ENCODE measurements at places on chromosomes 7 and 10. TPM values are rescaled to one million over a fixed set of nuclear protein-coding genes. Genes with fewer than 3 reads are reported as not detected.

CALML3 gene
- not detected for total RNA-seq

TNS3 gene
- 31.9 TPM for total RNA-seq

SPDYE5 gene
- total RNA-seq = 0.11 TPM

IDI2 gene
- not detected for total RNA-seq

FBXO24 gene
- 3.8 TPM for total RNA-seq

IFIT3 gene
- 6.6 TPM for total RNA-seq

TMEM236 gene
- total RNA-seq = not detected

ZDHHC6 gene
- total RNA-seq = 15.8 TPM

TRIM50 gene
- not detected for total RNA-seq

ADAP1 gene
- 5.7 TPM for total RNA-seq

CC2D2B gene
- total RNA-seq = not detected

LIPJ gene
- total RNA-seq = not detected

PTPRZ1 gene
- total RNA-seq = 3.6 TPM

TAC1 gene
- total RNA-seq = 2.7 TPM

AMZ1 gene
- total RNA-seq = 0.50 TPM

DOCK1 gene
- 40.7 TPM for total RNA-seq

FOXP2 gene
- 1.2 TPM for total RNA-seq

CPVL gene
- 12.3 TPM for total RNA-seq

R3HCC1L gene
- 14.9 TPM for total RNA-seq

LRRC17 gene
- 5.0 TPM for total RNA-seq

SLC18A3 gene
- not detected for total RNA-seq

ATP6V0E2 gene
- total RNA-seq = 29.1 TPM

GBX1 gene
- not detected for total RNA-seq

ADCYAP1R1 gene
- not detected for total RNA-seq

BTBD16 gene
- total RNA-seq = 0.11 TPM

FAM20C gene
- total RNA-seq = 87.9 TPM

COL26A1 gene
- total RNA-seq = not detected

TRPV5 gene
- 0.05 TPM for total RNA-seq

DPCD gene
- total RNA-seq = 64.1 TPM

PLAC9 gene
- not detected for total RNA-seq

KCNH2 gene
- not detected for total RNA-seq

EGFR gene
- 12.6 TPM for total RNA-seq

ITIH2 gene
- not detected for total RNA-seq

TDRD1 gene
- not detected for total RNA-seq

OR13A1 gene
- not detected for total RNA-seq

PLEKHS1 gene
- 0.04 TPM for total RNA-seq

CCL26 gene
- 0.88 TPM for total RNA-seq

ZNF394 gene
- 30.7 TPM for total RNA-seq

BRAF gene
- 25.5 TPM for total RNA-seq

RELN gene
- total RNA-seq = under 0.01 TPM

STN1 gene
- total RNA-seq = 41.6 TPM

Data from A375 (cell line).